Effector memory CD8-positive, alpha-beta T cell (primary cell): ENCODE measurements at places on chromosomes 16 and 17.

- DNase-seq = no peak
- H3K27ac ChIP-seq = no peak overlapping the region
- H3K36me3 ChIP-seq = peaks cover 6% of the 10 kb centered on the region
Observed at GRCh38 chr17:20071824-20072691, 62.9 kb downstream of the SPECC1 start.

DNA sequence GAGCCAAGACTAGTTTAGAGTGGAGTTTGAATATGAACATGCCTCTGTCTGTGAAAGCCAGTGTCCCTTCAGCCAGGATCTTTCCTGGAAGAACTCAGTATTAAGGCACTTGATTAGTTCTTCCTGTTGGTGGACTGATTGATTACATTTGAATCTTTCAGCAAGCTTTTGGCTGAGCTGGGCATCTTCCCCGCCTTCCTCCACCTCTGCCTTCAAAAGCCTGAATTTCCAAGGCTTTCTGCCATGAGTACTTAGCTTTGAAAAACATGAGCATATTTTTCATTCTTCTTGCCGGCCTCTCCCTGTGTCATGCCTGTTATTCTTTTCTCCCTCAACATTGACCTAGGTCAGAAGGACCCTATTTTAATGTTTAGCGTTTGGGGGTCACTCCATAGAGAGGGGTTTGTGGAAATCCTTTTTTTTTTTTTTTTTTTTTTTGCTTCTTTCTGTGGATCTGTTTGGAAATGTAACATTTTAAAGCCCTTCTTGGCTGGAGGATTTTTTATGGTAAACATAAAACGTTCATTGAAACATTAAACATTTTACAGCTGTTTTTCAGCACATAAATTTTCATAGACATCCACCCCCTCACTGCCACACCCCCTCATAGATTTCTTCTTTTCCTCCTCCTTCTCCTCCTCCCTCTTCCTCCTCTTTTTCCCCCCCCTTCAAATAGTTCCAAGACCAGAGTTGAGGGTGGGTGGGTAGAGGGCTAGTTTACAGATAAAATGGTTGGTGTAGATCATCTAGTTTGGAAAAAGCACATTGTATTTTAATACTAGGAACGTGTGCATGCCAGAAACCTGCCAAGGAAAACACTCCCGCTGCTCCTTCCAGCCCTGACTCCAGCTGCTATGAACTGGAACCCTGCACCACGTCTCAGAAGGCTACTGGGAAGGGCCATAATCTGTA, 645.9 kb downstream of the WWOX start:
- no peak for DNase-seq
- peak overlapping the region; percentile 32 for H3K27ac ChIP-seq
- H3K4me1 ChIP-seq = peaks cover 70% of the 10 kb centered on the region
- no peak overlapping the region for H3K4me3 ChIP-seq
- peaks cover 16% of the 10 kb centered on the region for H3K36me3 ChIP-seq

- no peak overlapping the region for H3K27ac ChIP-seq
- H3K4me1 ChIP-seq = no peaks in the 10 kb centered on the region
Observed at GRCh38 chr17:72351884-72352346, 231.1 kb downstream of the SOX9 start.

DNA sequence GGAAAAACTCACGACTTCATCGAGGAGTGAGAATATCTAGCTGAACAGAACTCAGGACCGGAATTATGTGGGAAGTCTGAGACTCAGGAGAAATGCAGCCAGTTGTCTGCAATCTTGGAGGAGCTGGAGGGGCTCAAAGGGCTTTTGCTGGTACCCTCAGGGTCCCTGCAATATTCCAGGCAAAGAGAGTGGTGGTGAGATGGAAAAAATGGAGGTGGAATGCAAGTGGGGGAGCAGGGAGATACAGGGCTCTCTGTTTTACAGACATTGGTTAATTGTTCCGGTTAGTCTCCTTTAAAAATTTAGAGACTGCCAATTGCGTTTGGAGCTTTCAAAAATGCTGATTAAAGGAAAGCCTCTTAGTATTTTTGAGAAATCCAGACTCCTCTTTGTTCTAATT, 18.2 kb upstream of the HP start:
- H3K4me3 ChIP-seq = no peak overlapping the region
- DNase-seq = no peak
- H3K4me1 ChIP-seq = no peaks in the 10 kb centered on the region
- peak overlapping the region; percentile 33 for H3K27ac ChIP-seq
- H3K36me3 ChIP-seq = peaks cover 4% of the 10 kb centered on the region
- no peaks in the 10 kb centered on the region for H3K27me3 ChIP-seq

- H3K4me1 ChIP-seq = peaks cover 57% of the 10 kb centered on the region
- no peak for DNase-seq
- no peak overlapping the region for H3K4me3 ChIP-seq
- no peaks in the 10 kb centered on the region for H3K27me3 ChIP-seq
- peaks cover 15% of the 10 kb centered on the region for H3K36me3 ChIP-seq
Observed at GRCh38 chr16:57608462-57609113, 19.8 kb upstream of the ADGRG1 start.

- H3K27me3 ChIP-seq = no peaks in the 10 kb centered on the region
- H3K4me3 ChIP-seq = no peak overlapping the region
- H3K27ac ChIP-seq = no peak overlapping the region
- no peak for DNase-seq
- H3K4me1 ChIP-seq = peaks cover 11% of the 10 kb centered on the region
Observed at GRCh38 chr17:76435751-76436150, 17.2 kb downstream of the UBE2O start.

DNA sequence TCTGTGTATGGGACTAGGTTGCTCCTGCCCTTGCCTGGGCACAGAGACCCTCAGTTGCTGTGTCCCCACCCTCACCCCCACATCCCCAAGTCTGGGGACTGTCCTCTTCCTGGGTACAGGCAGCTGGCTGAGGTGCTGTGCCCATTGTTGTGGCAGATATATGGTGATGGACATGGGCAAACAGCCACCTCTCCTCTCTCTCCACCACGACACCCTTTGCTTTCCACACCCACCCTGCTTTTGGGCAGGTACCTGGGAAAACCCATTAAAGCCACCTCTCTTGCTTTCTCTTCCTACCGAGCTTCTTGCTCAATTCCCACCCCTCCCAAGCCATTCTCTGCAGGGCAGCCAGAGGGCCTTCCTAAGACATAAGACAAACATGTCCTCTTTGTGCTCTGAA, 21.7 kb downstream of the TRPV2 start:
- peaks cover 70% of the 10 kb centered on the region for H3K36me3 ChIP-seq
- H3K4me1 ChIP-seq = peaks cover 56% of the 10 kb centered on the region
- H3K27ac ChIP-seq = peak overlapping the region; percentile 85

GRCh38 chr17:42459256-42459800, 650 bp downstream of the ATP6V0A1 start:
- H3K4me3 ChIP-seq = peak overlapping the region; percentile 91
- no peak overlapping the region for H3K27ac ChIP-seq
- DNase-seq = no peak
- peaks cover 34% of the 10 kb centered on the region for H3K36me3 ChIP-seq
- H3K27me3 ChIP-seq = peaks cover 7% of the 10 kb centered on the region

DNA sequence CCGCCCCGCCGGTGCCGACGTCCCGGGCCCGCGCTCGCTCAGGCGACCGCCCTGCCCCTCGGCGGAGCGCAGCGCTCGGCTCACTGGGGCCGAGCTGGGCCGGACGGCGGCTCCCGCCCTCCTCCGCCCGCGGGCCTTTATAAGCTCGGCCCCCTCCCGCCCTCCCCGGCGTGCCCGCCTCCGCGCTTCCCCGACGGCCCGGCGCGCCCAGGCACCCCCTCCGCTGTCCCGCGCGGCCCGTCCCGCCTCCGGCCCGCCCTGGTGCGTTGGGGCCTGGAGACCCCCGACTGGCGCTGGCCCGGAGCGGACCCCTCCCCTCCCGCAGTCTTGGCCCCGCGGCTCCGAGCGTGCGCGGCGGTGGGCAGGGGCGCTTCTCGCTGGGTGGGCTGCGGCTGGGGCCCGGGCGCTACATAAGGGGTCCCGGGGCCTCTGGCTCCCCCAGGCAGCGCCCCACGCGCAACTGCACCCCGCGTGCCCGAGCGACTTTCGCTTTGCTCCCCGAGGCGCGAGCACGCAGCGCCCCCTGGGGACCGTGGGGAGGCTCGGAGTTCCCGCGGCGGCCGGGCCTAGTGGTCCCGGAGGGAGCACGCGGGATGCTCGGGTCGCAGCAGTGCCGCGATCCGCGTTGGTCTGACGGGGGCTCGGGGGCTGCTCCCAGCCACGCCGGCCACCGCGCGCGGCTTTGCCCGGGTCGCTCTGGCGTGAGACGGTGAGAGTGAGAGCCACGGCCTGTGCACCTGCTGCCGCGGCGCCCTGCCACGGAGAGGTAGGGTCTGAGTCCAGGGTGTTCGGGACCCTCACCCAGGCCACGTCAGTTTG, at the start of gene PIEZO1:
Gene PIEZO1, minus strand, starts transcription at position 115 of the 819 bp plus-strand sequence. CDS start 256 bp downstream, outside the sequence.
- no peaks in the 10 kb centered on the region for H3K27me3 ChIP-seq
- H3K36me3 ChIP-seq = peaks cover 17% of the 10 kb centered on the region
- H3K27ac ChIP-seq = peak within 1 kb of the TSS; percentile 91

DNA sequence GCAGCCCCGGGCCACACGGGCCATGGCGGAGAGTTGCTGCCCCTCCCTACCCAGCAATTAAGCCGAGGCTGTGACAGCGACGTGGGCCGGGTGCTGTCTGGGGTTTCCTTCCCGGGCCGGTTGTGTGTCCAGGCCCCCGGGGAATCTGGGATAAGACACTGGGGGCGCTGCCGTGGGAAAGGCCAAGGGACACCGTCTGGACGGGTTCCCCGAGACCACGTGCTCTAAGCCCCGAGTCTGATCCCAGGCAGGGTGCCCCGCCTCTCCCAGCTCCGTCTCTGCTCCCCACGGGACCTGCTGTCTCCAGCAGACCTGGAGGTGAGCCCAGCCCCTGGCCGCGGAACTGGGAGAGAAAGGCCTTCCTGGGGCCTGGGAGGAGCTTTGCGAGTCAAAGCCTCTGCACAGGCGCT, 92.2 kb downstream of the IRX3 start:
- H3K4me1 ChIP-seq = no peaks in the 10 kb centered on the region
- no peak overlapping the region for H3K4me3 ChIP-seq
- no peaks in the 10 kb centered on the region for H3K36me3 ChIP-seq
- no peak overlapping the region for H3K27ac ChIP-seq
